Activated CD8-positive, alpha-beta memory T cell treated with anti-CD3 and anti-CD28 coated beads for 1 hour (primary cell): ENCODE measurements at places on chromosomes 3 and 15.
A peak's percentile ranks its signal among the peaks of the same experiment; 100 is the strongest.

DNA sequence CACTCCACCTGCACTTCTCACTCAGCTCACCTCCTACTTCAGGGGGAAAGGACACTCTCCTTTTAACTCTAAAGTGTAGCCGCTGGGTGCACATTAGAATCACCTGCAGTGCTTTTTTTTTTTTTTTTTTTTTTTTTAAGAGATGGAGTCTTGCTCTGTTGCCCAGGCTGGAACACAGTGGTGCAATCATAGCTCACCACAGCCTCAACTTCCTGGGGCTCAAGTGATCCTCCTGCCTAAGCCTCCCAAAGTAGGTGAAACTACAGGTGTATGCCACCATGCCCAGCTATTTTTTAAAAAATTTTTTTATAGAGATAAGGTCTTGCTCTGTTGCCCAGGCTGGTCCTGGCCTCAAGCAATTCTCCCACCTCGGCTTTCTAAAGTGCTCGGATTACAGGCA is 20.8 kb downstream of the GRAMD2A start:
- no peak for DNase-seq

DNA sequence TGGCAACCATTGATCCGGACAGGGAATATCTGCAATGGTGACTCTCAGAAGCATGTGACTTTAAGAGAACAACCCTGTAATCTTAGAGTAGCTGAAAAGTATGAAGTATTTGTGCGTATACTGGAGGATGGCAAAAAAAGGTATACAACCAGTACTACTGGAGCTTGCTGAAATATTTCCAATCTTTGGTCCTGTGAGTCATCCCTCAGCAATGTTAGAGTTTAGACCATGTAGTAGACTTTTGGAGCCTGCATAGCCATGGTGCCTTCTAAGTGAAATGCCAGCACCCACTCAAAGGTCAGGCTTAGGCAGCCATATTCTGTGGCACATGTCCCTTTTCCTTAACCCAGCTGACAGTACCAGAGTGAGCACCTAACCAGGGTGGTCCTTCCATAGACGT is 429.4 kb downstream of the NTRK3 start:
- DNase-seq = no peak

DNA sequence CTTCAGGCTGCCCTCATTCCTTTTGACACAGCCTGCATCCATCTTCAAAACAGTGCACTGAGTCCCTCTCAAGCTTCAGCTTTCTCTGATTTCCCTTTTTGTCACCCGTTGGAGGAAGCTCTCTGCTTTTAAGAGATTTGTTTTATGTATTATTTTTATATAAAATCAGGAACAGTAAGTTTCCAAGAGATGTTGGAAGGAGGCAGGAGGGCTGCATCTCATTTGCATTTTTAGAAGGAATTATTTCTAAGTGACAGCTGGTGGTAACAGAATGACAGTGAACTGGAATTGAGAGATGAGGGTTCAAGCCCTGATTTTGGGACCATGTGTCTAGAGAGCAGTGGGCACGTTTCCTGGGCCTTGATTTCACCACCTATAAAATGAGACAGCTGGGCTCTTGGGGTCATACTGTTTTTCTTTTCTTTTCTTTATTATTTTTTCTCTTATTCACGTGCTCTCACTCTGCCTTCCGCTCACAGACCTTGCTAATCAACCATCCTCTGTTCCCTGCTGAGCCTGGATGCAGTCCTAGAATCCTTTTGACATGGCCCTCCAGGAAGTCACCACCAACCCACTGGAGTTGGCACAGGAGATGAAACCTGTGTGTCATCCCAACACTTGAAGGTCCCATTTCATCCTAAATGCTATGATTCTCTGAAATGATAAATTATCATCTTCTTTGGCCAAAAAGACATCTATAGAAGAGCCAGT is 148.6 kb downstream of the CACNA2D3 start:
- DNase-seq = no peak

- peak; percentile 21 for DNase-seq
Measured at GRCh38 chr3:196207833-196208607, 3.2 kb downstream of the ZDHHC19 start.

- no peak for DNase-seq
Measured at GRCh38 chr3:186257866-186258265, 104.2 kb downstream of the DGKG start.

DNA sequence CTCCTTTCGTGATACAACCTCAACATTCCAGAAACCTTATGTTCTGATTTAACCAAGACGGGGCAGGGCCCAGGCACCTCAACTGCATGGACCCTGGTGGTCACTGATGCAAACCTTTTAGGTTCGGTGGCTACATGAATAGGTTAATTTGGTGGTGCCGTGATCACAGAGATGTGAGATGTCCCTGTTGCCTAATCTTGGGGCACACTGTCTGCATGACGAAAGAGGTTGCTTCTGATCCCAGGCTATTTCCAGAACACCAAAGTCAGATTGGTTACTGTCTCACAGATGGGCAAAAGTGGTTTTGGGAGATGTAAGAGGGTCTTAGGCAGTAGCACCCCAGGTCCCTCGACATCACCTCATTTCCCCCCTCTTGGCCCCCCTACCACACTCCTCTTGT is 4.0 kb upstream of the CCR1 start:
- DNase-seq = no peak

- DNase-seq = peak; percentile 63
Measured at GRCh38 chr3:190321789-190322603, at the start of gene CLDN1. TSS of gene CLDN1 (minus strand) at chr3:190322446. CDS start at chr3:190322206, 240 bp downstream.

DNA sequence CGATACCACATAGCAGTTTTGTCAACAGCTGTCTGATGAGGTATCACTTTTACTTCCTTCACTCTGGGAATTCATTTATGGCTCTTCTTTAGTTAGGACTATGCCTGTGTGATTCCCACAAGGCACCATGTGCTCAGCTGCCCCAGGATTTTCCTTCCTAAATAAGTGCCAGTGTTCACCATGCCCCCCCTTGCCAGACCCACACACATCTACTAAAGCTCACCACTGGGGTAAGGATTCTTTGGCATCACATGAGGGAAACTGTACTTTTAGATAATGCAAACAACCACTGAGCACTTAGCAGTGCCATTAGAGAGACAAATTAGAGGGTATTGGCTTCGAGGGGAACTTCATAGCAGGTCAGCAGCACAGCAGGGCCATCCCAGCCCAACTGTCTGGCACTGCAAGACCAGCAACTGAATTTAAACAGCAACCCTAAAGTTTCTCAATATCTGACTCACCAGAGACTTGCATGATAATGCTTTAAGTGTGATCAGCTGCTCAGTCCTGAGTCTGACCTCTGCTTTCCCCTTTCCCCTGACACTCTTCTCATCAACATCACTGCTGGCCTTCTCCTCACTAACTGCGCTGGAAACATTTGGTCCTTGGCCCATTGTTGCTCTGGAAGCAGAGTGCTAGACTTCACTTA is 114.3 kb downstream of the STAC start:
- DNase-seq = no peak

DNA sequence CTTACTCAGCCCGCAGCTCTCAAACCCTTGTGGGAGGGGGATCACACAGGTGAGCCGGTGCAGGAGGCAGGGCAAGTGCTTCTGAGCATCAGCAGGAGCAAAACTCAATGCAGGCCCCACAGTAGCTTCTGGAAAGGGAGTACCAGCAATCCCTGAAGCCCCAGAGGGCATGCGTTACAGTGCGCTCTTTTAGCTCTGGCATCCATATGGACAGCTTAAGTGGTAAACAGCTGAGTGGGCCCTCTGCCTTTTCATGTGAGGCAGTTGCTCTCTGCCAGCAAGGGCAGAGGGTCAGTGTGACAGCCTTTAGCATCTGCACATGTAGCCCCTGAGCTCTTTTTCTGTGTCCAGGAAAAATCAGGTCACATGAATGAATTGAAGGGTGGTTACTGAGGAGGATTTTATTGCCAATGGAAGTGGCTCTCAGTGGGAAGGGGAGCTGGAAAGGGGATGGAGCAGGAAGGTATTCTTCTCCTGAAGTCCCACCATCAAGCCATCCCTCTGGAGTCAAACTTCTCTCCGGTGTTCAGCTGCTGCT is 464.3 kb upstream of the THRB start:
- DNase-seq = no peak

GRCh38 chr15:49688135-49688790 is 67.4 kb downstream of the DTWD1 start:
- no peak for DNase-seq

DNA sequence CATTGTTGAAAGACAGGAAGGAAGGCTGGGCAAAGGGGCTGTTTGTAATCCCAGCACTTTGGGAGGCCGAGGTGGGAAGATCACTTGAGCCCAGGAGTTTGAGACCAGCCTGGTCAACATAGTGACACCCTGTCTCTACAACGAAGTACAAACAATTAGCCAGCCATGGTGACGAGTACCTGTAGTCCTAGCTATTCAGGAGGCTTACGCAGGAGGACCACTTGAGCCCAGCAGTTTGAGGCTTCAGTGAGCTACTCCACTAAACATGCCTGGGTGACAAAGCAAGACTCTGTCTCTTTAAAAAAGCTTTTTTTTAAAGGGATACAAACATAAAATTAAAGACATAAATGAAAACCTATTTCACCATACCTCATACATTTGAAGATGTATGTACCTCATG is 11.1 kb downstream of the SERP1 start:
- DNase-seq = no peak

- no peak for DNase-seq
Measured at GRCh38 chr3:35936571-35936970, 297.2 kb downstream of the ARPP21 start.

- no peak for DNase-seq
Measured at GRCh38 chr3:185460719-185461350, 38.0 kb downstream of the TMEM41A start.

DNA sequence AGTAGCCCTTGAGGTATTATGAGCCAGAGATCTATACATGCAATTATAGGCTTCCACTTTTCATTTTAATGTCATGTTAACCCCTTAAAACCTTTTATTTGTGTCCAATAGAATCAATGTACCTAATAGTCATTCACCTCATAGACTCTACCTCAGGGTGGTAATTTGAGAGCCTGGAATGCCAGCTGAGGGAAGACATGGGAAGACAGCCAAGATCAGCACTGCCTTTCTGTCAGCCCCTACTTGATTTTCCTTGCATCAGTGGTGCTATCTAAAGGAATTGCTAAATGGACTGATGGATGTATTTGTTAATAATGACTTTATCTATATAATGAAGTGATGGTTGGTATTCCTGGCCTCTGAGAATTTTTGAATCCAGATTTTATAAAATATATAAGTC is 113.3 kb upstream of the GBE1 start:
- DNase-seq = no peak

DNA sequence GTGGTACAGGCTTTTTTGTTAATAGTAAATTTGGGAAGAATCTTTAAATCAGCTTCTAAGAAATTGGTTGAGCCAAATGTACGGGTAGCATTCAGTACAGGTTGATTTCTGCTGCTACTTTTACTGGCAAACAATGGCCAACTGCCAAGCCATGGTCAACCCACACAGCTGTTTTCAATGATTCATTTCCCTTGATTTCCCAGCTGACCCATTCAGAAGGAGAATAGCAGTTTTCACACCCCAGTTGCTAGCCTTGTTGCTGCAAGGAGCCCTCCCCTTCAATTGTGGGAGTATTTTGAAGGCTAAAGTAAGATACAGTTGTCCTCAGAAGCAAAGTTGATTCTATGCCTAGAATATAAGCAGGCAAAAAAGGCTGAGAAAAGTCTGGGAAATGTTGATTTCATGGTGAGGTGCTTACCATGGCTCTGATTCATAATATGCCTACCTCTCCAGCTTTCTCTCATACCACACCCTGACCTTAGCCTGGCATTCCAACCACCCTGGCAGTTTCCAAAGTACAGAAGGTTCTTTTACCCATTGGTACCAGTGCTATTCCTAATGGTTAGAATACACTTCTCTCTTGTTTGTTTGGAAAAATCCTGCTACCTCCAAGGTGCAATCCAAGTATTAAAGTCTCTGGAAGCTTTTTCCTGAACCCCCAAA is 320.3 kb upstream of the TGFBR2 start:
- no peak for DNase-seq

DNA sequence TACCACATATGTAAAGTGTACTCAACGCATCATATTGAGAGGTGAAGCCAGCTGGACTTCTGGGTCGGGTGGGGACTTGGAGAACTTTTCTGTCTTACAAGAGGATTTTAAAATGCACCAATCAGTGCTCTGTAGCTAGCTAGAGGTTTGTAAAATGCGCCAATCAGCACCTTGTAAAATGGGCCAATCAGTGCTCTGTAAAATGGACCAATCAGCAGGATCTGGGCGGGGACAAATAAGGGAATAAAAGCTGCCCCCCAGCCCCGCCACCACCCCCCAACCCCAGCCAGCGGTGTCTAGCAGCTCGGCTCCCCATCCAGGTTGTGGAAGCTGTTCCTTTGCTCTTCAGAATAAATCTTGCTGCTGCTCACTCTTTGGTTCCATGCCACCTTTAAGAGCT is 6.2 kb upstream of the IVD start:
- no peak for DNase-seq

DNA sequence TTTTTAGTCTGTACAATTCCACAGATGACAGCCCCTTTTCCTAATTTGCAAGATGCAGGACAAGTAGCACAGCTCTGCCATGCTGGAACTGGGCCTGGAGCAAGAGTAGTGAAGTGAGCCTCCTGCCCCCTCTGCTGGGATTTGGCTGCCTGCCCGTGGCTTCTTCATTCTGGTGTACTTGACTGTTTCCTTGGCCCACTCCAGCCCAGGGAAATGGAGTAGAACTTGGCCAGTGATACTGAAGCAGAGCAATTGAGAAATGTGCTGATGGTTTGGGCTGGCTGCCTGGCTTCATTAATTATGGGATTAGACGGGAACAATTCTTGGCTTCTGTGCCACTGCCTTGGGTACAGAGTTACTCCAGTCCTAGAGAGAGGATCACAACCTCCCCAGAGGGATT is 2.8 kb downstream of the GPD1L start:
- DNase-seq = no peak

DNA sequence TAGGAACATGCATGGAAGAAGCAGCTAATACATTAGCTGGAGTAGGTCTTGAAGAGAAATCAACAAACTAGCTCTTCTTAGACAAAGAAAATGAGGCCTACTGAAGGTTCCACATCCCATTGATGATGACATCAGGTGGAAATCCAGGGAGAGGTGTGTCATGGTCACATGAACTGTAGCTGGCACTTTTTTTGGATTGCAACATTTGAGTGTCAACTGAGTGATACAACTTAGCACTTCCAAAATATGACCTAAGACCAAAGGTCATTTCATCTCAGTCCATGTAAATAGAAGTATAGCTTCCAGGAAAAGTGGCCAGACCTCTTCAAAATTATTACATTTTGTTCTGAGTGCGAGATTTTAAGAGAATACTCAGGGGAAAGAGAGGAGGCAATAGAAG is 117.2 kb upstream of the MEIS2 start:
- no peak for DNase-seq

DNA sequence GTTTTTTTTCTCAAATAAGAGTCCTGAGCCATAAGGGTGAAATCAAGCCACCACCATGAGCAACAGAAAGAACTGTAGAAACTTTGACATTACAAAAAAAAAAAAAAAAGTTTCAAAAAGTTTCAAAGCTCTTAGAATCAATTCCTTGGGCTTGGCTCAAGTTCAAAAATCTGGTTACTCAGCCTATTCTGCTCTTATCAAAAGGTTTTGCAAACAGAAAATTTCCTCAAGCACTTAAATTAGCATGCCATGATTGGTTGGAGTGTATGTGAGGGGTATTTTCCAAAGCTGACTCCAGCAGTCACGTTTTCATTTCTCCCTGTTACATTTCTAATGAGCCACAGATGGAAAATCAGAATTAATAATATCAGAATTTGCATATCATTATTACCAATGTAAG is 12.1 kb upstream of the PEX5L start:
- no peak for DNase-seq
